ENCODE measurements at places on chromosomes 1 and 21.

- no peak for DNase-seq
Observed at GRCh38 chr1:86776108-86776507, 71.7 kb downstream of the SH3GLB1 start.

GRCh38 chr1:169833179-169833901, 38.6 kb upstream of the METTL18 start:
- no peak for DNase-seq

GRCh38 chr1:85464497-85465098, 361 bp downstream of the DDAH1 start:
- peak; percentile 84 for DNase-seq

GRCh38 chr1:207903767-207904166, 7.2 kb downstream of the CD34 start:
- peak; percentile 47 for DNase-seq

DNA sequence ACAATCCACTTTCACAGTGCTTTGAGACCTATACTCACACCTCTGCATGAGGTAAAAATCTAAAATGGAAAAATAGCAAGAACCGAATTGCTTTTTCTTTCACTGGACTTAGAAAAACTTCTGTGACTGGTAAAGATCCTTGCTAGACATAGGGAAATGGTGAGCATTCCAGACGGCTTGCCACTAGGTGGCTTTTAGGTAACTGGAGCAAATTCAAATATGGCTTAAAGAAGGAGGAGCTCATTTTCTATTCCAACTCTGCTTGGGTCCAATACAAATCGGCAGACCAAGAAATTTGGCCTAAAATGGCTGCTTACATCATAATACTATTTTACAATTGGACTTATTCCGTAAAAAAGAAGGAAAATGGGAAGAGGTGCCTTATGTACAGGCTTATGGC, 977.9 kb downstream of the ADGRL2 start:
- no peak for DNase-seq

DNA sequence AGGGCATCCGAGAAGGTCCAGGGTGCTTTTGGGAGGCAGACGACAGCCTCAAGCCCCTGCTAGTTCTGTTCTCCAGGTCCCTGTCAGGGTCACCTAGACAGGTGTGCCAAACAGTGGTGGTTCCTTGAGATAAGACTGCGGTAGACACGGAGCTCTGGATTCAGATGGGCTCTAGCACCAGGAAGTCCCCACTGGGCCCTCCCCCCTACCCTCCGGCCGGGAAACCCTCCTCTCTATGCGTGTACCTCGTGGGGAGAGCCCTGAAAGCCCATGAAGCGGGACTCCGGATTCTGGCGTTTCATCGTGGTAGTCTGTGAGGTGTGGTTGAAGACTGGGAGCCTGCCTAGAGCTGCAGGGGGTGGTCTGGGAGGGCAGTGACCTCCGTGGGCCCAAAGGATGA, 2.1 kb upstream of the KCNA2 start:
- no peak for DNase-seq

DNA sequence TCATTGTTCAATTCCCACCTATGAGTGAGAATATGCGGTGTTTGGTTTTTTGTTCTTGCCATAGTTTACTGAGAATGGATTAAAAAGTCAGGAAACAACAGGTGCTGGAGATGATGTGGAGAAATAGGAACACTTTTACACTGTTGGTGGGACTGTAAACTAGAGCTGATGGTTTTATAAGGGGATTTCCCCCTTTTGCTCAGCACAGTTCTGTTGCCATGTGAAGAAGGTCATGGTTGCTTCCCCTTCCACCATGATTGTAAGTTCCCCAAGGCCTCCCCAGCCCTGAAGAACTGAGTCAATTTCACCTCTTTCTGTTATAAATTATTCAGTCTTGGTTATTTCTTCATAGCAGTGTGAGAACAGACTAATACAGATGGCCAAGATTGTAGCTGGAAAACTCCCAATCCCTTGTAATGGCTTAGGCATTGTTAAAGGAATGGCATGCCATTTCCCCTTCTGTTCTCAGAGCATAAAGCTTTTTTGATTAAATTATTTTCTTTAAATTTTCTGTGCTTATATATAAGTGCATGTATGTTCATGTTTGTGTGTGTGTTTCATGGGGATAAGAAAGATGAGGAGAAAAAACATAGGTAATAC, 144.8 kb downstream of the BACH1 start:
- DNase-seq, result peak; percentile 6

- DNase-seq, result no peak
Observed at GRCh38 chr1:16128338-16128741, 27.5 kb downstream of the EPHA2 start.

DNA sequence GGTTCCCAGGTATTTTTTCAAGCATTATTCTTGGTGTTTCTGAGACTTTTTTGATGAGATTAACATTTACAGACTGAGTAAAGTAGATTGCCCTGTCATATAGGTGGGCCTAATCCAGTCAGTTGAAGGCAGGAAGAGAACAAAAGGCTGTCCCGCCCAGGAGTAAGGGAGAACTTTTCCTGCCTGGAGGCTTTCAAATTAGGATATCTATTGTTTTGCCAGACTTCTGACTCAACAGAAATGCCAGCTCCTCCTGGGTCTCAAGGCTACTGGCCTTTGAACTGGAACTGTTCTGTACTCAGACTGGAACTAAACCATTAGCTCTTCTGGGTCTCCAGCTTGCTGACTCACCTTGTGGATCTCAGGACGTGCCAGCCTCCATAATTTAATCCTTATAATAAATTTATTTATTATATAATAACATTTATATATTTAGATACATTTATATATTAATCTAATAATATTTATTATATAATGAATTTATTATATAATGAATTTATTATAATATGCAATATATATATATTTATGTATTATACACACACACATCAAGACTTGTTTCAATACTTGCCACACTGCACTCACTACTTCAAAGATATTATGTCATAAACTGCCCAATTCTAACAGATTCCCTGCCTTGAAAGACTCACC, 510.8 kb upstream of the B3GALT2 start:
- no peak for DNase-seq

DNA sequence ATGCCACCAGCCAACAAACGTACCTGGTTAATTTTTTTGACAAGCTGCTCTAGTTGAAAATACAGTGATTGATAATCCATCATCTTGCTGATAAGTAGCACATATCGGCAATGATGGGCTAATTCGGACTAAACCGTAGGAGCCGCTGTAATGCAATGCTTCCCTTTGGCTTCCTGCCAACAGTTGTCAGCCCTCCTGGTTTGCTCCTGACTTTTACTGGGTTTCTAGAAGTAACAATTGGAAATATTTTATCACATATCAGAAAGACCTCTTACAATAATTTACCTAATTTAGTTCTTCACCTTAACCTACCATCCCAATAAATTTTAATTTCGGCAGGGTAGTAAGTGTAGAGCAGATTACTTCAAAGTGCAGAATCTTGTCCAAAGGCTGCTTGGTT, 148.5 kb downstream of the DHRS3 start:
- no peak for DNase-seq

- no peak for DNase-seq
Observed at GRCh38 chr1:45265244-45265643, 58.8 kb upstream of the ZSWIM5 start.

DNA sequence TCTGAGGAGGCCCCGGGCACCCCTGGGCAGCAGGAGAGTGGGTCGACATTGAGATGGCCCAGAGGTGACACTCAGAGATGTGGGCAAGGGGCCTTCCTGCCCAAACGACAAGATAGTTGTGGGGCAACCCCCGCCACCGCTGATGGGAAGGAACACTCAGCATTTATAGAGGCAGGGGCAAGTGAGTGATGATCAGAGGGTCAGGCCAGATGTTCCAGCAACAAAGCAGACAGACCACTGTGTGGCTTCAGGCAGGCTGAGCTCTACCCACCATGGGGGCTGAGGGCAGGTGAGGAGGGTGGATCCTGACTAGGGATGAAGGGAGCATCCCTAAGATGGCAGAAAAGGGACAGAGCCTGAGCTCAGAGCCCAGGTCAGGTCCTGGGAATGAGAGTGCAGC, 362.7 kb downstream of the PTPRU start:
- DNase-seq, result no peak

DNA sequence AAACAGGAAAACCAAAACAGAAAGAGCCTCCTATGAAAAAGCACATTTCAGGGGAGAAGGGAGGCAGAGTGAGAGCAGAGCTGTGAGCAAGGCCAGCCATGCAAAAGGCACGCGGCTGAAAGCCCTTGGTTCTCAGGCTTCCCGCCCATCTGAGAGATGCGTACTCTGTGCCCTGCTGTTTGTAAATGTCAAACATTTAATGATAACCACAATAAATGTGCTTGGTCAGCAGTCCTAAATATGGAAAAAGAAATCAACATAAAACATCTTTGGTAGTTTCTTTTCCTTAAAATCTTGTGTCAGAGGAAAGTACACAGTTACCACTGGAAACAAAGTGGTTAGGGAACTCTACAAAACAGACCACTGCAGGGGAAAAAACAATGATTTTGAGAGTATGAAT, 283.1 kb downstream of the DSCAM start:
- no peak for DNase-seq

DNA sequence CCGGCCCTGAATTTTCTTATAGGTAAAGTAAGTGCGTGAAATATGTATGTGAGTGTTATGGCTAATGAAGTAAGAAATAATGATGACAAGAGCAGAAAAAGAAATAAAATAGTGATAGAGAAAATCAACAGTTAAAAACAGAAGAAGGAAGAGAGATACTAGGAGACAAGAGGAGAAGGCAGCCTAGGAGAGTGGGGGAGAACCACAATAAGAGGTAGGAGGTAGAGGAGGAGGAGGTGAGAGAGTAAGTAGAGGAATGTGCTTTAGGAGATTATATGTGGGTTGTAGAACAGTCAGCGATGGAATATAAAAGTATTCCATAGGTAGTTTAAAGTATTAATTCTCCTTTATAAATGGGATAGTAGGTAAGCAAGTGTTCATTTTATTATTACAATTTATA, 861.5 kb upstream of the B3GALT2 start:
- DNase-seq, result no peak

DNA sequence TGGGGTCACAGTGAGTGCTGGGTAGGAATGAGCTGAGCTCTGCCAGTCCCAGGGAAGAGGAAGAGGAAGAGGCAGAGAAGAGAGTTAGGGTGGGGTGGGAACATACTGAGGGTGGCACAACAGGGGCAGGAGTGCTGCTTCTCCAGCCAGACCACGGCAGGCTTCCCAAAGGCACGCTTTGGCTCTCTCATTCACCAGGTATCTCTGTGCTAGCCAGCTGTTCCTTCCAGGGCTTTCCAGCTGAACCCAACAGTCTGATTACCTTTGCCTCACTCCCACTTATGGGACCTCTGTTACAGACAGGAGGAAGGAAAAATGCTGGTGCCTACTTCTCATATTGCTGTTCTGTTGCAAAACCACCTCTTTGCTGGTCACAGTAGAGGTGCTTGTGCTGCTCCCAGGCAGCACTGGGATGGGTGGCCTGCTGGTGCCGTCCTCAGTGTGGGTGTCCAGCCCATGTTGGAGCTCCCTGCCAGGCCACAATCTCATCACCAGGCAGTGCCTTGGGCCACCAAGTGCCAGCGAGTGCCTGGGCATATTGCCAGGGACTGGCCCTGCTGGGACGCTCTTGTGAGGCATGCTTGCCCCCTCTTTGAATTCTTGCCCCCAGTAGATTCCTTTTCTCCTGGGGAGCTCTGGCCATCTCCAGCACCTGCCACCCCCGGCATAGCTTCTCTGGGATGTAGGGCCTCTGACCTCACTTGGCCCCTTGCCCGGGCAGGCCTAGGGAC, 2.1 kb downstream of the ADORA1 start:
- DNase-seq, result no peak

GRCh38 chr21:33299181-33299752, 25.5 kb upstream of the IFNAR1 start:
- no peak for DNase-seq

DNA sequence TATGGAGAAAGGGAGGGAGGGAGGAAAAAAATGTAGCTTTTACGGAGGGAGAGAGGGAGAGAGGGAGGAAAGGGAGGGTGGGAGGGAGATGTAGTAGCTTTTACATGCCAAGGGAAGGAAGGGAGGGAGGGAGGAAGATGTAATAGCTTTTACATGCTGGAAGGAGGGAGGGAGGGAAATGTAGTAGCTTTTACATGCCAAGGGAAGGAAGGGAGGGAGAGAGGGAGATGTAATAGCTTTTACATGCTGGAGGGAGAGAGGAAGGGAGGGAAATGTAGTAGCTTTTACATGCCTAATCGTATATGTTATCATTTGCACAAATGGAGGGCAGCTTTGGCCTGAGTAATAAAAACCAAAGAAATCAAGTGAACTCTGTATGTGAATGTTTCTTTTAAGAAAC, 35.6 kb downstream of the EEIG2 start:
- DNase-seq, result peak; percentile 54

GRCh38 chr1:236545621-236546169, 21.9 kb downstream of the LGALS8 start:
- no peak for DNase-seq

GRCh38 chr1:65762081-65762862, 30.4 kb upstream of the PDE4B start:
- peak; percentile 5 for DNase-seq

DNA sequence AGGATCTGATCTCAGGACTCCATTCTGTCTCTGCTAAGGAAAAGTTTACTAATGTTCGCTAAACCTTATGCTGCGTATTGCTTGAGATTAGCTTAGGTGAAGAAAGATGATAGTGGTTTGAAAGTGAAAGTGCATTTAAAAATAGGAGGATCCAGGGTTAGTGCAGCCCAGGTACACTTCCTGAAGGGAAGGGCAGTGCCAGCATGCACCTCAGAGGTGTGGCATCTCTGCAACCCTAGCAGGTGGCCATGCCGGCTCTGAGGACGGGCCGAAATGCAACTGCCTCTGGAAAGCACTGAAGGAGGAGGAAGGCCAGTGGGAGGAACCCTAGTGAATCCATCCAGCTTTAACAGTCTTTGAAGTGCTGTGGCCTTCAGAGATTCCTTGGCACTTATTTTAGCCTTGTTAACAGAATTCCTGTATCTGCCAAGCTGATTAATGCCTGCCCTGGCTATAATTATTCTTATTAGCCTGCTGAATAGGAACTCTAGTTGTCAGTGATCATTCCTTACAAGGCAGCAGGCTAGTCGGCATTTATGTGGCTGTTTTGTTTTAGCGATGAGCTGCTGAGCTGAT, 5.5 kb downstream of the PTGFRN start:
- no peak for DNase-seq

DNA sequence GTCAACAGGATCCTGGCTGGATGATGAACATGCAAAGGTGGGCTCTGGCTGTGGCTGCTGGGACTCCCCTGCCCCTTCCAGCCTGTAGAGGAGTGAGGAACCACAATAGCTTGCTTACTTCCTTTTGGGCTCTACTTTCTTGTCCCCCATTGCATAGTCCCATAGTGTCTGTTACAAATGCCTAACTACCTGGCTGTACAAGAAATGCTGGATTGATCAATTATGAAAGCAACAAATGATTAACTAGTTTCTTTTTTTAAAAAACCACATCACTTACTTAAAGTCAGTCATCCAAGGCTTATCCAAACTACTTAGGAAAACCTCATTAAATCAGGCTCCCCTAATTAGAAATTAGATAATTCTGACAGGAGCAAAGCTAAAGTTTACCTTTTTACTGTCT, 514.1 kb upstream of the PKN2 start:
- no peak for DNase-seq

Measured in fibroblast of skin of right biceps (primary cell).